ENCODE measurements at places on chromosomes 2 and 18.

- DNase-seq: no peak
Observed at GRCh38 chr2:217972037-217972436, 30.8 kb downstream of the TNS1 start.

GRCh38 chr2:8413589-8414135 is 268.2 kb upstream of the ID2 start:
- DNase-seq: no peak

DNA sequence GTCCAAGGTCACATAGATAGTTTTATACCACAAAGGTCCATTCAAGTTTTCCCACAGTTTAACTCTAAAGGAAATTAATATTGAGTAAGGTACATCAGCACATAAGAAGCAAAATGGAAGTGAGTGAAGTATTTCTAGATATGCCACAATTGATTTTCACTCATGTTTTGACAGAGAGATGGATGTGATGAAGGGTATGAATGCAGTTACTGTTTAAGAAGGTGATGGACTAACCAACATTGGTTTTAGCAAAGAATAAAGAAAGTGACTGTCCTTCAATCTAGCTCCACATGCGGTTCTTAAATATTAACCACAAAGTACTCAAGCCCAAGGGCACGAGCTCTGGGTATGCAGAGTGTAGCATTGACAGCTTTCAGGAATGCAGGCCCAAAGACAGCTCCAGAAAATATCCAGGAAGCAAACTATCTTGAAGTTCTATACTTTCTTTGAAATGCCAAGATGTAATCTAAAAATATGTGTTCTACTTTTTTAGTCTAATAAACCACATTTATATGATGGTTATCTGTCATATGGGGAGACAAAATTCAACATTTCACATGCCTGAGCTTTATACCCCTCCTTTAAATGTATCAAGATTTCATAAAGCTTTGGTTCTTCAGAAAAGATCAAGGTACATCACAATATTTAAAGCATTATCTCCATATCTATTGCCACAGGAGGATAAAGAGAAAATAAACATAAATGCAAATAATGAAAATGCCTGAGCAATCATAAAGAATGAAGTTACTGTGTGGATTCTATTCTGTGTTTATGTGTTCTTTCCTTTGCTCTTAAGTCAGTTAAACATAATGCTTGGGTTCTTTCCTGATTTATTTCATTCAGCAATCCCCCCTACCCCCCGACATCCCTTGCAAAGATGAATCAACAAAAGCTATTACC is 6.7 kb upstream of the SCN1A start:
- no peak for DNase-seq

DNA sequence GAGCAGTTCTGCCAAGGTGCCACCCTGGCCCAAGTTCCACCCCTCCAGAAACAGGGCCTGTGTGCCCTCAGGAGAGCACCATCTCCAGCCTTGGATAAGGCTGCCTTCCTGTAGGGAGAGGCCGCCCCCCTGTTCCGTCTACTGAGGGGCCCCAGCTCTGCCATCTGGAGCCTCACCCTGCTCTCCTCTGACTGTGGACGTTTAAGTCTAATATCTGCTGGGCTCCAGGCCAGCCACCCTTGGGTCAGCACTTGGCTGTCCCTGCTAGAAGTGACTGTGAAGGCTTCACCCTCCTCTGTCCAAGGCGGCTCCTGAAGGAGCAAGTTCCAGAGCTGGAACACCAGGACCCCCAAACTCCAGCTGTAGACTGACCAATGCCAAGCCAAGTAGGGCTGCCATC is 26.3 kb downstream of the RHOB start:
- no peak for DNase-seq

DNA sequence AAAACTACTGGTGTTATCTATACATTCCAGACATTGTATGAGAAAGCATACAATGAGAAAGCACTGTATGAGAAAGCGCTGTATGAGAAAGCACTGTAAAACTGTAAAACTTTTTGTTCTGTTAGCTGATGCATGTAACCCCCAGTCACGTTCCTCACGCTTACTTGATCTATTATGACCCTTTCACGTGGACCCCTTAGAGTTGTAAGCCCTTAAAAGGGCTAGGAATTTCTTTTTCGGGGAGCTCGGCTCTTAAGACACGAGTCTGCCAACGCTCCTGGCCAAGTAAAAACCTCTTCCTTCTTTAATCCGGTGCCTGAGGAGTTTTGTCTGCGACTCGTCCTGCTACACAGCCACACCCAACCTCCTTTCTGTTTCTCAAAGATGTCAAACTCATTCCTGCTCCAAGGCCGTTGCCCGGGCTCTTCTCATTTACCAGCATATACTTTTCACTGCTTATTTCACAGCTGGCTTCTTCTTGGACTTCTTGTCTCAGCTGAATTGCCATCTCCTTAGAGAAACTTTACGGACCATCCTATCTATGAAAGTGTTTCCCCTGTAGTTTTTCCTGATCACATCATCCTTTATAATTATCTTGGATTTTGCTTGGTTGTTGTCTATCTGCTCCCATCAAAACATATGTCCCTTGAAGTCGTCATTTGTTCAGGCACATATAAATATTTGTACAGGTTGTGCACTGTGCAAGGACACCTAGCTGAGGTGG is 29.8 kb upstream of the YES1 start:
- no peak for DNase-seq

GRCh38 chr2:176461809-176462670 is 192.8 kb downstream of the MTX2 start:
- no peak for DNase-seq

GRCh38 chr18:76875390-76876325 is 53.3 kb downstream of the ZNF236 start:
- no peak for DNase-seq

- no peak for DNase-seq
Observed at GRCh38 chr2:176745543-176746200, 466.9 kb upstream of the HNRNPA3 start.

- no peak for DNase-seq
Observed at GRCh38 chr2:119062179-119062578, 96.4 kb downstream of the C1QL2 start.

DNA sequence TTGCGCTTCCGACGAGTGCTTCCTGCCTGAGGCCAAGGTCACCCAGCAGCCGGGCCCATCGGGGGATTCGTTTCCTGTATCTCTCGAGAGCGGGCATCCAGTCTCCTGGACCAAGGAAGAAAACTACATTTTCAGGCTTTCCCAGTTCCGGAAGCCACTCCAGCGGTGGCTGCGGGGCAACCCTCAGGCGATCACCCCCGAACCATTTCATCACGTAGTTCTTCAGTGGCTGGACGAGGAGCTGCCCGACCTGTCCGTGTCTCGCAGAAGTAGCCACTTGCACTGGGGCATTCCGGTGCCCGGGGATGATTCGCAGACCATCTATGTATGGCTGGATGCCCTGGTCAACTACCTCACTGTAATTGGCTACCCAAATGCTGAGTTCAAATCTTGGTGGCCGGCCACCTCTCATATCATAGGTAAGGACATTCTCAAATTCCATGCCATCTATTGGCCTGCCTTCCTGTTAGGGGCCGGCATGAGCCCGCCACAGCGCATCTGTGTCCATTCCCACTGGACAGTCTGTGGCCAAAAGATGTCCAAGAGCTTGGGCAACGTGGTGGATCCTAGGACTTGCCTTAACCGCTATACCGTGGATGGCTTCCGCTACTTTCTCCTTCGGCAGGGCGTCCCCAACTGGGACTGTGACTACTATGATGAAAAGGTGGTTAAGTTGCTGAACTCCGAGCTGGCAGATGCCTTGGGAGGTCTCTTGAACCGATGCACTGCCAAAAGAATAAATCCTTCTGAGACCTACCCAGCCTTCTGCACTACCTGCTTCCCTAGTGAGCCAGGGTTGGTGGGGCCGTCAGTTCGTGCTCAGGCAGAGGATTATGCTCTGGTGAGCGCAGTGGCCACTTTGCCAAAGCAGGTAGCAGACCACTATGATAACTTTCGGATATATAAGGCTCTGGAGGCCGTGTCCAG is 1.0 kb downstream of the MARS2 start:
- DNase-seq: no peak

- no peak for DNase-seq
Observed at GRCh38 chr2:172239944-172240590, 137.4 kb upstream of the DLX2 start.

GRCh38 chr2:190551928-190552327 is 17.4 kb upstream of the NEMP2 start:
- no peak for DNase-seq

GRCh38 chr18:32010124-32010721 is 8.4 kb upstream of the RNF125 start:
- no peak for DNase-seq

Measured in GM18507 (cell line).